ENCODE measurements at places on chromosomes 2 and 18. TPM values are rescaled to one million over a fixed set of nuclear protein-coding genes. Genes with fewer than 3 reads are reported as not detected.

GRCh38 chr2:163802284-163802683, 66.5 kb upstream of the FIGN start:
- no peak overlapping the region for H3K4me3 ChIP-seq
- H3K27me3 ChIP-seq = no peaks in the 10 kb centered on the region
- H3K27ac ChIP-seq = no peak overlapping the region
- no peak for DNase-seq

- DNase-seq = no peak
- H3K4me1 ChIP-seq = peaks cover 11% of the 10 kb centered on the region
- H3K27ac ChIP-seq = no peak overlapping the region
- H3K36me3 ChIP-seq = no peaks in the 10 kb centered on the region
- no peaks in the 10 kb centered on the region for H3K27me3 ChIP-seq
- H3K4me3 ChIP-seq = no peak overlapping the region
These were observed 159.7 kb upstream of the SLC1A4 start for GRCh38 chr2:64829525-64829924.

- no peak overlapping the region for H3K27ac ChIP-seq
These were observed 240.9 kb upstream of the SIX2 start for GRCh38 chr2:45250176-45250575.

Gene MDH1B
- total RNA-seq = not detected

Gene IRS1
- 3.5 TPM for total RNA-seq

DNA sequence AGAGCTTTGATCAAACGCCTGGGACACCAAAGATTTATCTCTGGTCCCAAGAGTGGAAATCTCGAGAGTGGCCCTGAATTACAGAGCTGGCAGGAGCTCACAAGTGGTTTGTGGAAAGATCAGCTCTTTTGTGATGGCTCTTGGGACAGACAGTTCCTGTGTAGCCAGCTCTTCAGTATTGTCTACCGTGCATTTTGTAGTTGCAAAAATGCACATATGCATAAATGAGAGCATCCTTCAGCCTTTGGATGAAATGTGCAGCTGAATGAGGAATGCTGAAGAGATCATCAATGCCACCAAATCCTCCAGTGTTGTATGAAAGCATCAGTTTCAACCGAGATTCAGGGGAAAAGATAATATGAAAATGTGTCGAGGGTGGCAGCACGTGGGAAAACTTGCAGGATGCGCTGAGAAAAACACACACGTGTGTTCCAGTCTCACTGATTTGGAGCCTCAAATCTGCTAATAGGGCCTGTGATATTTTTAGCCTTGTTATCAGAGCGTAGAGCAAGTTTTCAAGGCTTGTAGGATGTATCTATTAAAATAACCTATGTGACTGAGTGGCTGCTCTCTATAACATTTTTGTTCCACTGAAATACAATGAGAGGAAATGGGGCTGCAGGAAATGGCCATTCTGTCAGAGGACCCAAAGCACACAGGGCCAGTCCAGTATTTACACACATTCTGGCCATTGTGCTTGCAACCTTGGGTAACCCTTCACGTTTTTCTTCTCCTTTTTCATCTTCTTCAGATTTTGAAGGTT, 138.7 kb downstream of the PRKCE start:
- no peak overlapping the region for H3K4me3 ChIP-seq
- no peaks in the 10 kb centered on the region for H3K27me3 ChIP-seq
- no peak for DNase-seq

GRCh38 chr2:241219030-241219382, 30.5 kb downstream of the ANO7 start:
- H3K4me1 ChIP-seq = peaks cover 7% of the 10 kb centered on the region
- no peak for DNase-seq
- H3K27me3 ChIP-seq = no peaks in the 10 kb centered on the region
- H3K4me3 ChIP-seq = peak overlapping the region; percentile 64
- H3K27ac ChIP-seq = no peak overlapping the region

DNA sequence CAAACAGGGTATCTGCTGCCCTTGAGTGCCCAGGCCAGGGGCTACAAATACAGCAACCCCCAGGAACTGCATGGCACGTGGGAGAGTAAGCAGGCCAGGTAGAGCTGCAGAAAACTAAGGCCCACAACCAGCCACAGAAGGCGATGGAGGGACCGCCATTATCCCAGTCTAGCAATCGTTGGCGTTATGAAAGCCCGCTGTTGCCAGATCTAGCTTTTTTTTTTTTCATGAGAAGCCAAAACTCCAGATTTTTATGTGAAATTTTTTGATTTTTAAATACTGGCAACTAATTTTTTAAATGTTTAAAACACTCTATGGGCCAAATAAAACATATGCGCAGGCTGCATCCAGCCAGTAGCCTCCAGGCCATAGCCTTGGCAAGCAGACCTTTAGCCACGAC, 59.8 kb downstream of the DNMT3A start:
- no peak overlapping the region for H3K27ac ChIP-seq
- H3K4me3 ChIP-seq = no peak overlapping the region
- H3K36me3 ChIP-seq = peaks cover 18% of the 10 kb centered on the region
- H3K27me3 ChIP-seq = no peaks in the 10 kb centered on the region
- no peak for DNase-seq

GRCh38 chr18:9094307-9095226, 7.9 kb upstream of the NDUFV2 start:
- no peaks in the 10 kb centered on the region for H3K27me3 ChIP-seq
- H3K36me3 ChIP-seq = no peaks in the 10 kb centered on the region
- H3K4me1 ChIP-seq = peaks cover 56% of the 10 kb centered on the region
- H3K4me3 ChIP-seq = peak overlapping the region; percentile 79

DNA sequence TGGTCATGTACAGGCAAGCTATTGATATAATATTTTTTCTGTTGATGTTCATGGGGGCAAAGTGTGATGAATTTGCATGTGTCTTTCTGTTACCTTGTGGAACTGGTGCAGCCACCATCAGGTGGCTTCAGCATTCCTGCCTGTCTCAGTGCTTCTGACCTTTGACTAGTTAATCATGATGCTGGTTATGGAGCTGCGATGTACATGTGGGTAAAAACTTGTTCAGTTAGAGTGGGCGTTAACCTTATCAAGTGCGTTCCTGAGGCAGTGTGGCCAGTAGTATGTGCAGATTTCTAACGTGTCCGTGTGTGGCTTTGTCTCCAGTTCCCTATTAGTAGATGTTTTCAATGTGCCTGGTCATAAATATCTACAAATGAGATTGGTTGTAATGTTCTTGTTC, 127.4 kb upstream of the ZSWIM2 start:
- H3K36me3 ChIP-seq = no peaks in the 10 kb centered on the region
- no peak overlapping the region for H3K4me3 ChIP-seq
- no peaks in the 10 kb centered on the region for H3K27me3 ChIP-seq
- no peak overlapping the region for H3K27ac ChIP-seq

Gene CHRNG
- total RNA-seq = not detected

DNA sequence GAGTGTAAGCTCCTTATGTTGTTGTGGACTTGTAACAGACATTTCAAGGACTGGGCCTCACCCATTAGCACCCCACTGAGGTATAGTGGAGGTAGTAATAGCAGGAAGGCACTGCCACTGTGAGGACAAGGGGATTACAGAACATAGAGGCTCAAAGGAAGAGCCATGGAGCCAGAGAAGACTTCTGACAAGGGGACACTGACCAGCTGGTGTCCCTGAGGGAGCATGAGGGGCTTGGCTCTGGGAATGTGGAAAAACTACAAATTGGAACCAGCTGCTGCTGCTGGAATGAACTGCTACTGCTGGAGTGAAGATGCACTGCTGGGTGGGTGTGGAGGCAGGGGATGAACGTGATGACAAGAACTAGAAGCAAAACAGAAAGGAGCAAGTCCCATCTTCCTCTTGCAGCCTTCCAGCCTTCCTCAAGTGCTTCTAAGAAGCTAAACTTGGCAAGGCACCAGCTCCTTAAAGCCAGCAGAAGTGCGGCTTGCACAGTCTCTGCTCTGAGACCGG, 167.3 kb upstream of the NOSTRIN start:
- no peaks in the 10 kb centered on the region for H3K27me3 ChIP-seq
- no peak for DNase-seq
- H3K36me3 ChIP-seq = no peaks in the 10 kb centered on the region

DNA sequence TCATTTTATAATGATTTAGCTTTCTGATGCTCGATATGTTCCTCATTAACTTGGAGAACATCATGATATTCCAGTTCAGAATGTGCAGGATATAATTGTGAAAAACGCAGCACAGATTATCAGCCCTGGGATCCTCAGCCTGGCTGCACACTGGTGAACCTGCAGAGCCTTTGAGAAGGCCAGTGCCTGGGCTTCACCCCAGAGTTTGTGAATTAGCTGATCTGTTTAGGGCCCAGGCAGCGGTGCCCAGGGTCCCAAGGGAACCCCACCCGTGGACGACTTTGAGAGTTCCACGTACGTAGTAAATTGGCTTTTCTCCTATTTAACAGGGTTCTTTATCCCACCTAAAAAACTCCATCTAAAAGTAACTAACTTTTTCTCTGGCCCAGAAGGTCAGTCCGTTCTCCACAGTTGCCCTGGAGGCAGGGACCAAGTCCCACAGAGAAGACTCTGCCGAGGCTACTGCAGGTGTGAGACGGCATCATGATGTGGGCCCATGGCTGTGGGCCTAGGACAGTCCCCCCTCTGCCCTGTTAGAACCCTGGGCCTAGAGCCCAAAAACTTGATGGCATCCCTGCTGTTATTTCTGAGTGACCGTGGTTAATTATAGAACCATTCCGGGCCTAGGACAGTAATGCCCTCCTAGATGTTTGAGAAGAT, 39.6 kb upstream of the RPL31 start:
- H3K27me3 ChIP-seq = no peaks in the 10 kb centered on the region
- no peaks in the 10 kb centered on the region for H3K4me1 ChIP-seq
- no peak overlapping the region for H3K27ac ChIP-seq
- H3K4me3 ChIP-seq = no peak overlapping the region

Gene CD207
- not detected for total RNA-seq

- peaks cover 2% of the 10 kb centered on the region for H3K27me3 ChIP-seq
- no peaks in the 10 kb centered on the region for H3K36me3 ChIP-seq
- no peak overlapping the region for H3K27ac ChIP-seq
- DNase-seq = no peak
- H3K4me1 ChIP-seq = peaks cover under 1% of the 10 kb centered on the region
These were observed 10.5 kb downstream of the PROC start for GRCh38 chr2:127428815-127429109.

DNA sequence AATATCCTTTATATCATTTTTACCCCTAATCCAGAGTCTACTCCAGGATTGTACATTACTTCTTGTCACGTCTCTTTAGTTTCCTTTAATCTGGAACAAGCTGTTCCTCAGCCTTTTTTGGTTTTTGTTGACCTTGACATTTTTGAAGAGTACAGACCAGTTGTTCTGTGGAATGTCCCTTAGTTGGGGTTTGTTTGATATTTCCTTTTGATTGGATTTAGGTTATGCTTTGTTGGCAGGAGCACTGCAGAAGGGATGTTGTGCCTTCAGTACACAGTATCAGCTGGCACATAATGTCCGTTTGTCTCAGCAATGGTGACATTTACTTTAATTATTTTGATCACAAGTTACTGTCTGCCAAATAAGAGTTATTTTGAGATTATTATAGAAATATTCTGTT, 160.6 kb downstream of the MEIS1 start:
- no peak overlapping the region for H3K4me3 ChIP-seq
- no peaks in the 10 kb centered on the region for H3K36me3 ChIP-seq
- H3K4me1 ChIP-seq = no peaks in the 10 kb centered on the region
- H3K27me3 ChIP-seq = no peaks in the 10 kb centered on the region
- H3K27ac ChIP-seq = no peak overlapping the region
- no peak for DNase-seq

DNA sequence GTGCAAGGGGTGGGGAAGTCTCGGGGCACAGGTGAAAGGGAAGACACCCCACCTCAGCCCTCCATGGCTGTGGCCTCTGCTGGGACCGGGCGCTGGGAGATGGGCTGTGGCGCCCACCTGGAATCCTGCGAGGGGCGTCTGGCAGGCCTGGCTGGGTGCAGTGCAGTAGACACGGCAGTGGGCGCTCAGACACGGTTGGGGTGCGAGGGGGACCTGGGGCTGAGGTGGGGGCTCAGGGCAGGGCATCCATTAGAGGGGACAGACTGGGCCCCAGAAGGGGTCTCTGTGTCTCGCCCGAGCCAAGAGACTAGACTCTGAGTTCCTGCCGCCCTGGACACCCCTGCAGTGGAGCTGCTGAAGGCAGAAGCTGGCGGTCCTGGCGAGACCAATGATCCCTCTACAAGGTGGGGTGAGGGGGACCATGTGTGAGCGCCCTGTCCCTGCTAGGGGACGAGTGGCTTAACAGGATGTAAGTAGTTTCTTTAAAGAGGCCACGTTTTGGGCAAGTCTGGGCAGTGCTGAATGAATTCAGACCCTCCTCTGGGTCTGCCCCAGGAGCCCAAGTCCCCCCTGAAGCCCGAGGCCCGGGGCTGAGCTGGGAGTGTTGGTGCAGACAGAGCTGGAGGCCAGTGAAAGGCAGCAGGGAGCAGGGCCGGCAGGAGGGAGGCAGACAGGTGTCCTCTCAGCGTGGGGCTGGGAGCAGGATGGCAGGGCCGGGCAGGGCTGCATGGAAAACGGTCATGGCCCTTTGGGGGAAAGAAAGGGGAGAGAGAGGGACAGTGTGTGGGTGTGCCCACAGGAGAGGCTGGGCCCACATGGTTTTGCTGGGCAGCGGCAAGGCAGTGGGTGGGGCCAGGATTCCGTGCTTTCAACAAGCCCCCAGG, 57.2 kb downstream of the HS6ST1 start:
- no peaks in the 10 kb centered on the region for H3K36me3 ChIP-seq
- H3K27me3 ChIP-seq = no peaks in the 10 kb centered on the region
- no peak for DNase-seq
- H3K4me3 ChIP-seq = no peak overlapping the region
- no peaks in the 10 kb centered on the region for H3K4me1 ChIP-seq
- H3K27ac ChIP-seq = no peak overlapping the region

DNA sequence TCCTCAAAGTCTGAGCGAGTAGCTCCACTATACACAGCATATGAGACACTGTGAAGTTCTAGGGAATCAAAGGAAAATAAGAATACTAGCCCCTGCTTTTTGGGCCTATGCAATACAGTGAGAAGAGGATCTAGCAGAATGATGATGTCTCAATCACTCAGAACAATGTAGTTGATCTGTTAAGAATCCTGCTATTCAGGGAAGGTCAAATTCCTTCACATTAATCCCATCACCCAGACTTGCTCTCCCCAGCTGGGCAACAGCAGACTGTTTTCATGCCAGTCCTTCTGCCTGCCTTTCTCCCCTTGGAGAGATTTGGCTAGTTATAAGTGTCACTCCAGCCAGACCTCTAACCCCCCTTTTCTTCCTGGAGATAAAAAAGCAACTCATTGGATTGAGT, 230.0 kb upstream of the EPHA4 start:
- no peak overlapping the region for H3K27ac ChIP-seq
- H3K27me3 ChIP-seq = peaks cover 2% of the 10 kb centered on the region

Gene PKP4
- total RNA-seq = 21.9 TPM

Gene PROKR1
- total RNA-seq = not detected

- no peak overlapping the region for H3K4me3 ChIP-seq
- H3K4me1 ChIP-seq = no peaks in the 10 kb centered on the region
- no peaks in the 10 kb centered on the region for H3K36me3 ChIP-seq
- no peak overlapping the region for H3K27ac ChIP-seq
These were observed 266.4 kb downstream of the ANAPC1 start for GRCh38 chr2:111617299-111618225.
